ENCODE measurements at places on chromosomes 16 and 17. TPM values are rescaled to one million over a fixed set of nuclear protein-coding genes. Genes with fewer than 3 reads are reported as not detected.

Gene RDM1
- total RNA-seq, result not detected

Gene RSPRY1
- 43.6 TPM for total RNA-seq

Gene ADAP2
- total RNA-seq, result 0.77 TPM

Gene IL34
- total RNA-seq, result 4.9 TPM

Gene VAC14
- 13.6 TPM for total RNA-seq

Gene ZFHX3
- total RNA-seq, result 4.4 TPM

Gene RGS11
- 0.38 TPM for total RNA-seq

Data from dermis microvascular lymphatic vessel endothelial cell (primary cell).